ENCODE measurements at places on chromosomes 11 and 22. TPM values are rescaled to one million over a fixed set of nuclear protein-coding genes. Genes with fewer than 3 reads are reported as not detected.

The CST6 gene
- 0.76 TPM for polyA plus RNA-seq

The NXPE4 gene
- polyA plus RNA-seq = not detected

The CTTN gene
- polyA plus RNA-seq = 30.3 TPM

The OR8D1 gene
- not detected for polyA plus RNA-seq

The HBD gene
- 12.5 TPM for polyA plus RNA-seq

The LRRC55 gene
- 0.03 TPM for polyA plus RNA-seq

The LRRN4CL gene
- 0.17 TPM for polyA plus RNA-seq

The CHST1 gene
- polyA plus RNA-seq = 1.1 TPM

The TRIM49B gene
- polyA plus RNA-seq = not detected

The CYB5R2 gene
- polyA plus RNA-seq = 3.0 TPM

The SYNGR1 gene
- polyA plus RNA-seq = 35.1 TPM

The PHETA2 gene
- polyA plus RNA-seq = 4.3 TPM

The OR4A5 gene
- not detected for polyA plus RNA-seq

The TAF6L gene
- 37.5 TPM for polyA plus RNA-seq

The SULT4A1 gene
- polyA plus RNA-seq = 0.35 TPM

The PKNOX2 gene
- polyA plus RNA-seq = 0.80 TPM

The BCO2 gene
- 1.6 TPM for polyA plus RNA-seq

The MRPL40 gene
- polyA plus RNA-seq = 42.4 TPM

The OR51E2 gene
- polyA plus RNA-seq = 0.05 TPM

The SIPA1 gene
- polyA plus RNA-seq = 327 TPM

The PCNX3 gene
- 24.9 TPM for polyA plus RNA-seq

The TPBGL gene
- 0.15 TPM for polyA plus RNA-seq

The MS4A6E gene
- 7.2 TPM for polyA plus RNA-seq

The TBX10 gene
- polyA plus RNA-seq = 0.08 TPM

The OLFML1 gene
- 3.1 TPM for polyA plus RNA-seq

The SLC22A25 gene
- 0.06 TPM for polyA plus RNA-seq

The OSBP2 gene
- polyA plus RNA-seq = 0.50 TPM

The MIOX gene
- 0.26 TPM for polyA plus RNA-seq

The SCN4B gene
- 0.06 TPM for polyA plus RNA-seq

The SRPRA gene
- polyA plus RNA-seq = 30.9 TPM

The PTPRCAP gene
- 479 TPM for polyA plus RNA-seq

The RIC3 gene
- 15.0 TPM for polyA plus RNA-seq

The ANKK1 gene
- 0.62 TPM for polyA plus RNA-seq

The GSTT4 gene
- not detected for polyA plus RNA-seq

The GAB4 gene
- not detected for polyA plus RNA-seq

The CCDC73 gene
- 0.17 TPM for polyA plus RNA-seq

The PLEKHB1 gene
- polyA plus RNA-seq = 3.7 TPM

The GP1BB gene
- 4.2 TPM for polyA plus RNA-seq

The TRIM48 gene
- polyA plus RNA-seq = not detected
